ENCODE measurements at places on chromosomes 16 and 17. TPM values are rescaled to one million over a fixed set of nuclear protein-coding genes. Genes with fewer than 3 reads are reported as not detected.

RDM1 gene
- 0.25 TPM for total RNA-seq

BRIP1 gene
- 12.1 TPM for total RNA-seq

PSMD12 gene
- total RNA-seq: 6.8 TPM

CCL1 gene
- total RNA-seq: not detected

ATF7IP2 gene
- total RNA-seq: 2.6 TPM

CCDC40 gene
- 5.2 TPM for total RNA-seq

TMC5 gene
- total RNA-seq: not detected

TTYH2 gene
- 4.1 TPM for total RNA-seq

SLC5A10 gene
- not detected for total RNA-seq

GPR142 gene
- not detected for total RNA-seq

KRT28 gene
- not detected for total RNA-seq

PCGF2 gene
- 20.9 TPM for total RNA-seq

FBF1 gene
- total RNA-seq: 8.0 TPM

KRT26 gene
- not detected for total RNA-seq

All from mesangial cell (primary cell).